ENCODE measurements at places on chromosomes 3 and 15.

- no peak for DNase-seq
Observed at GRCh38 chr15:84921121-84921520, 36.7 kb downstream of the SLC28A1 start.

GRCh38 chr15:77144026-77144425 lies 73.1 kb upstream of the TSPAN3 start:
- no peak for DNase-seq

- DNase-seq: no peak
Observed at GRCh38 chr3:35296533-35296932, 342.8 kb upstream of the ARPP21 start.

DNA sequence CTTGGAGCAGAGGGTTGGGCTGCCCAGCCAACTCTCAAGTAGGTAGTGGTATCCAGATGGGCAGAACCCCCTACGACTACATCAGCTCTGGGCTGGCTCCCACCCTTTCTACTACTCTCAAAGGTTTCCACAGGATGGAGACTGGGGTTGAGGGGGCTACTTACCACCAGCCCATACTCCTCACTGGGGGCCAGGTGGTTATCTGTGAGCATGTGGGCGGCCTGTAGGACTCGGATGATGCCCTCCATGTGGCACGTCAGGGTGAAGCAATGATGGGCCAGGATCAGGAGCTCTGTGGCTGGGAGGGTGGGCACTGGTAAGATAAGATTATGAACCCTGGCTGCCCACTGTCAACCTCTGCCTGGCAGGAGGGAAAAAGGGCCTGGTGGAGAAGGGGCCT lies 33.4 kb downstream of the EIF3J start:
- DNase-seq: no peak

GRCh38 chr3:100880845-100881244 lies 112.4 kb downstream of the ABI3BP start:
- no peak for DNase-seq

DNA sequence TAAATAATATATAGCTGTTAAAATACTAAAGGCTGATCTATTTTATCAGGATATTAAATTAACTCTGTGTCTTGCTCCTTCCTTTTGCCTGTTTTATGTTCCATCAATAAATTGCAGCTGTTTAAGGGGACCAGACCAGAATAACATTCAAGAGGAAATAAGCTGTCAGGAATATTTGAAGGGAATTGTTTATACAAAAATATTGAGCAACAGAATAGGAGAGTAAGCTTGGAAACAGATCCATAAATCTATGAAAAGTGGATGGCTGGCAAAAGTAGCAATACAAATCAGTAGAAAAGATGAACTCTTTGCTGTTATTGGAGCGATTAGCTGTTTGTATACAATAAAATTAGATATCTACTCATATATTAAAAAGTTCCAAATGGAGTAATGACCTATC lies 36.2 kb upstream of the PLSCR2 start:
- DNase-seq: no peak

DNA sequence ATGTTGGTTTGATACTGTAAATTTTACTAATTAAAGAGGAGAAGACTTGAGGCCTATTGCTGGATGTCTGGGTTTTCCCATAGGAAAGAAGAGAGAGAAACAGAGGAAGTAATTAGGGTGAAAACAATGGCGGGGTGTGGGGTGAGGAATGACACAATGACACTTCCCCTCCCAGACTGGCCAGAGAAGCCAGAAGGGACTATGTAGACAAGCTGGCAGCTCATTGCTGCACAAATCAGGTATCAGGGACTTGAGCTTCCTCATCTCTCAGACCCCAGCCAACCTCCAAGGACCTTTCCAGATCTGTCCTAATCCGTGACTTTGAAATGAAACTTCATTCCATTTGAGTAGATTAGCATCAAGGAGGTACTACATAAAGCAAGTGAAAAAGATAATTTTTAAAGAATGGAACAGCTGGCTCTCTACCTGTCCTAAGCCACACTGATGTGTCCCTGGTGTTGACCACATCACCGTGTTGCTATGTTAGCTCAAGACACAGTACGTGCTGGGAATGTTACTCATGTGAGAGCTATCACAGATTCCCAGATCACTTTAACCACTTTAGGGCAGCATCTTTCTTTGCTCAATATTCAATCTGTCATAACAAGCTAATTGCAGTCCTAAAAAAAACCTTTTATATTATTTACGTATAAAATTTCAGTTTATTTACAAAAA lies 22.2 kb downstream of the TMEM212 start:
- no peak for DNase-seq

- no peak for DNase-seq
Observed at GRCh38 chr3:45368382-45368781, 20.0 kb upstream of the LARS2 start.

- DNase-seq: no peak
Observed at GRCh38 chr3:21795152-21795837, 44.3 kb upstream of the ZNF385D start.

DNA sequence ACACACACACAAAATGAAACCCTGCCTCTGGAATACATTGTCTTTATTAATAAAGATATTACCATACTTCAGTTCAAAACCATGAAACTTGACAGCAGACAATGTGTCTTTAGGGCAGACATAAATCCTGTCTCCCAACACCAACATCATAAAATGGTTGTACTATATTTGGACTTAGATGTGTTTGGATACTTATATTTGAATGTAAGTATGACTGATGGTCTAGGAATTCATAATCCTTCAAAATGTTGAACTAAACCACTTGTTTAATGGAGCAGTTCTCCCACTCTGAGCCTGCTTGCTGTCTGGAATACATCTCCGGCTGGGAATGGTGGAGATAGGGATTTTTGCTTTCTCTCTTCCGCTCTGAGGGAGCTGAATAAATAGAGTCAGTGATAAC lies 10.6 kb downstream of the FBN1 start:
- DNase-seq: no peak

DNA sequence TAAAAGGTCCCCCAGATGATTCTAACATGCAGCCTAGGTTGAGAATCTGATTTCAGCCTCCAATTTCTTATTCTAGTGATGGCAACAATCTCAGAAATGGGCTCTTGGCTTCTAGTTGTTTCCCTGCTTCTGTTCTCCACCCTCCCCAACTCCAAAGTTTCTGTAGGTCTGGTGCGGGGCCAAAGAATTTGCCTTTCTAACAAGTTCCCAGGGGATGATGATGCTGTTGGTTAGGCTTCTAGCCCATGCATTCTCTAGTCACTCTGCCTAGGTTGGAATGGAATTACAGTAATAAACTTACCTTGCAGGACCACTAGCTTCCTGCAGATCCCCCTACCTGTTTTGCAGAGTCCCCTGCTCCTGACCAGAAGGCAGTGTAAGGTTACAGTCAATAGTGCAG lies 103.2 kb upstream of the PPP2R3A start:
- no peak for DNase-seq

GRCh38 chr3:81962396-81962795 lies 201.0 kb upstream of the GBE1 start:
- no peak for DNase-seq

DNA sequence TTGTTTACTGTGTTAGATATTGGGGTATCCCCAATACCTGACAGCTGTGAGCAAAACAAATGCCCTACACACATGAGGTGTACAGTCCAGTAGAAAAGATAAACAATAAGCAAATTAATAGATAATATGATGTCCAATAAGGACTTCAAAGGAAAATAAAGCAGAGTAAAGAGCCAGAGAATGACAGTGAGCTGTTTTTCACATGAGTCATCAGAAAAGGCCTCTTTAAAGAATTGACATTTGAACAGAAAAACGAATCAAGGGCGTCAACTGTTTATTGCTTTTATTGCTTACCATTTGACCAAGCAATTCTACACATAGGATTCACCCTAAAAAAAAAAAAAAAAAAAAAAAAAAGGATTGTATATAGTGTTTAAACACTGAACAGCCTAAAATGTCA lies 96.6 kb upstream of the FLNB start:
- no peak for DNase-seq
